Activated CD4-positive, alpha-beta T cell treated with anti-CD3 and anti-CD28 coated beads, Interleukin-2, amount 10 ng/mL, durations not matched to agents 7 days and 5 days (primary cell): ENCODE measurements at places on chromosomes 1 and 21.

DNA sequence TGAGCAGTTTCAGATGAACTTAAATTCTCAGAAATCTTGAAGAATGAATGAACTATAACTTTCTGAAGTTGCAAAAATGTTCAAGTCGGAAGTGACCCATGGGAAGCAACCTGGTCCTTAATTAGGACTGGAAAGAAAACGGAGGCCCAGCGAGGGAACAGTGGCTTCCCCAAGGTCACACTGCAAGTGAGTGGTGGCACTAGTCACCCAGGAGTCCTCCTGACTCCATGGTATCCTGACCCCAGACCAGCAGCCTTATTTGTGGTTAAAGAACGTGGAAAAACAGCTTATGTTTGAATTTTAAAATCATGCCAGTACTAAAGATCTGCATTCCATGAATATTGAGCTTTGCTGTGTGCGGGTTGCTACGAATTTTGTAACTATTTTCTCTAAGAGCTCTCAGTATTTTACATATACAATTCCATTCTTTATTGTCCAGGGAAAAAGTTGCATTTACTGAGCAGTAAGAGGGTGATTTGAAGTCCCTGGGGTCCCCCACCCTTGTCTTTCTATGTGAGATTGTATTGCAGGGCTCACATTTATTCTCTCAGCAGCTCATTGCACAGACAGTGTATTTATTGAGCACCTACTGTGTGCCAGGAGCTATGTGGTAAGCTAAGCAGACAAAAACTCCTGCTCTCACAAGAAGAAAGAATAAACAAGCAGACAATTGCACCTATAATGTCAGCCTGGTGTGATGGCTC lies 61.6 kb upstream of the ATP5PO start:
- peaks cover 68% of the 10 kb centered on the region for H3K4me1 ChIP-seq
- H3K4me3 ChIP-seq, result peak overlapping the region; percentile 55
- no peaks in the 10 kb centered on the region for H3K27me3 ChIP-seq
- DNase-seq, result no peak
- H3K27ac ChIP-seq, result peak overlapping the region; percentile 94

DNA sequence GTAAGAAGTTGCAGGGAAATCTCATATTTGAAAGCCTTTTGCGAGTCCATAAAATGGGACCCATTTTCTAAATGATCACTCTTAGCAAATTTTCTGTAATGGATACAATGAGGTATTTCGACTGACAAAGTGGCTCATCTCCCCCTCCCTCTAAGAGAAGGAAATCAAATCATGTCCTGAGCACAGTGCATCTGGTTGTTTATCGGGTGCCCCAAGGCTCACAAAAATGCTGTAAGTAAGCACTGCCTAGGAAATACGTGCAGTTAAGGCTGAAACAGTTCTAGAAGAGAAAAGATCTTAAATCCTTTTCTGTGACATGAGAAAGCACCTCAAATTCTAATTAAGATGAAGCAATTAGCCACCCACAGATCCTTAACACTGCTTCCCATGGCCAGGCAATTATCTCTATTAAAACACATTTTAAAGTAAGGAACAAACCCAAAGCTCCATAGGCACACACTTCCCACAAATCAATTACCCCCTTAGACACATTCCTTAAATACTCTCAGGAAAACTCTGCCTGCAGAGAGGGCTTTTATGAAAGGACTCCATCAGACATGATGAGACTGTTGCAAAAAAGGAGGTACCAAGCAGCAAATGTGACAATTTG lies 216.3 kb downstream of the KCNH1 start:
- no peaks in the 10 kb centered on the region for H3K36me3 ChIP-seq
- DNase-seq, result no peak
- H3K27me3 ChIP-seq, result no peaks in the 10 kb centered on the region
- H3K4me1 ChIP-seq, result no peaks in the 10 kb centered on the region

GRCh38 chr1:215393476-215393875 lies 173.6 kb upstream of the KCTD3 start:
- H3K27ac ChIP-seq, result no peak overlapping the region
- no peaks in the 10 kb centered on the region for H3K4me1 ChIP-seq
- no peaks in the 10 kb centered on the region for H3K27me3 ChIP-seq
- DNase-seq, result no peak

GRCh38 chr1:64685217-64685616 lies 59.7 kb upstream of the RAVER2 start:
- H3K27me3 ChIP-seq, result no peaks in the 10 kb centered on the region
- no peak overlapping the region for H3K4me3 ChIP-seq
- H3K36me3 ChIP-seq, result no peaks in the 10 kb centered on the region
- DNase-seq, result no peak
- H3K4me1 ChIP-seq, result no peaks in the 10 kb centered on the region

DNA sequence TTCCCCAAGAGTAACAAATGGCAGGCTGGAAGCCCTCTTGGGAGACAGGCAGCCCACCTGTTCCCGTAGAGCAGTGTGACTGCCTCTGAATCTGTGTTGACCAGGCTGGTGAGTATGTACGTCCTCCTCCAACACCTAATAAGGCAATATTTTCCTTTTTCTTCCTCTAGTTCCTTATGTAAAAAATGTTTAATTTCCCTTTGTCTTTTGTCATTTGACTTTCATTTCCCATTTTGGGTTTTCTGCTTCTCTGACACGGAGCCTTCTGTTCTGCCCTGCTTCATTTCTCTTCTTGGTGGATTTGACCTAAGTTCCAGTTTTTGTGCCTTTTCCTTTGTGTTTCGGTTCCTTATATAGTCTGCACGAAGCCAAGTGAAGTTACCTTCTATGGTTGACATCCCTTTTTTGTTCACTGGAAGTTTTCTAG lies 65.8 kb upstream of the ATF3 start:
- no peak overlapping the region for H3K27ac ChIP-seq
- H3K4me1 ChIP-seq, result no peaks in the 10 kb centered on the region
- no peak overlapping the region for H3K4me3 ChIP-seq
- H3K36me3 ChIP-seq, result no peaks in the 10 kb centered on the region

DNA sequence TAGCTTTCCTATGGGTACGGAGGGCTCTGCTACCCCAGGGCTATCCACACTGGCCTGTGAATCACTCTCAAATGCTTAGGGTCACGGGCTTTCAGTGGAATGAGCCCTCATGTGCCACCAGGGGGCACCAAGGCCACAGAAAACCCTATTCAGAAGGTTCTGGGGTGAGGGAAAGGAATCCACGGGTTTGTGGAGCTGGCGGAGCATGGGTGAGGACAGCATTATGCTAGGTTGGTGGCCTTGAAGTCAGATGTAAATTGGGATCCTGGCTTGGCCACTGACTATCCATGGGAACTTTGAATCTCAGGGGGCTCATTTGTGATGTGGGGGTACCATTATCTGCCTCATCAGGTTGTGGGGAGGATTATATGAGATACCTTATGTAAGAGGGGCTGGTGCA lies 5.1 kb upstream of the LAMTOR5 start:
- H3K4me1 ChIP-seq, result peaks cover 15% of the 10 kb centered on the region
- DNase-seq, result peak; percentile 71
- H3K27me3 ChIP-seq, result no peaks in the 10 kb centered on the region
- H3K4me3 ChIP-seq, result no peak overlapping the region
- no peaks in the 10 kb centered on the region for H3K36me3 ChIP-seq

DNA sequence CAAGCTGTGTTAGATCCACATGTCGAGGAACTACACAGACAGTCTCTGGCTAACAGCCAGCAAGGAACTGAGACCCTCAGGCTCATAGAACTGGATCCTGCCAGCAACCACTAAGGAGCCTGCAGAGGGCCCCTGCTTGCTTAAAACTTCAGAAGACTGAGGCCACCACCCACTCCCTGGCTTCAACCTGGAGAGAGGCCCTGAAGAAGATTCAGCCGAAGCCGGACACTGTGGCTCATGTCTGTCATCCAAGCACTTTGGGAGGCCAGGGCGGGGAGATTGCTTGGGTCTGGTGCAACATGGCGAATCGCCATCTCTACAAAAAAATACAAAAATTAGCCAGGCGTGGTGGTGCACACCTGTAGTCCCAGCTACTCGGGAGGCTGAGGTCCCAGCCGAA lies 92.6 kb upstream of the TMPRSS2 start:
- H3K36me3 ChIP-seq, result no peaks in the 10 kb centered on the region
- no peaks in the 10 kb centered on the region for H3K4me1 ChIP-seq
- no peak overlapping the region for H3K27ac ChIP-seq
- peaks cover 2% of the 10 kb centered on the region for H3K27me3 ChIP-seq
- no peak overlapping the region for H3K4me3 ChIP-seq
- DNase-seq, result no peak

- peaks cover 29% of the 10 kb centered on the region for H3K4me1 ChIP-seq
- no peak overlapping the region for H3K27ac ChIP-seq
- H3K36me3 ChIP-seq, result peaks cover 37% of the 10 kb centered on the region
- no peaks in the 10 kb centered on the region for H3K27me3 ChIP-seq
These were observed 77.0 kb upstream of the LRRC8D start for GRCh38 chr1:89743788-89744187.

DNA sequence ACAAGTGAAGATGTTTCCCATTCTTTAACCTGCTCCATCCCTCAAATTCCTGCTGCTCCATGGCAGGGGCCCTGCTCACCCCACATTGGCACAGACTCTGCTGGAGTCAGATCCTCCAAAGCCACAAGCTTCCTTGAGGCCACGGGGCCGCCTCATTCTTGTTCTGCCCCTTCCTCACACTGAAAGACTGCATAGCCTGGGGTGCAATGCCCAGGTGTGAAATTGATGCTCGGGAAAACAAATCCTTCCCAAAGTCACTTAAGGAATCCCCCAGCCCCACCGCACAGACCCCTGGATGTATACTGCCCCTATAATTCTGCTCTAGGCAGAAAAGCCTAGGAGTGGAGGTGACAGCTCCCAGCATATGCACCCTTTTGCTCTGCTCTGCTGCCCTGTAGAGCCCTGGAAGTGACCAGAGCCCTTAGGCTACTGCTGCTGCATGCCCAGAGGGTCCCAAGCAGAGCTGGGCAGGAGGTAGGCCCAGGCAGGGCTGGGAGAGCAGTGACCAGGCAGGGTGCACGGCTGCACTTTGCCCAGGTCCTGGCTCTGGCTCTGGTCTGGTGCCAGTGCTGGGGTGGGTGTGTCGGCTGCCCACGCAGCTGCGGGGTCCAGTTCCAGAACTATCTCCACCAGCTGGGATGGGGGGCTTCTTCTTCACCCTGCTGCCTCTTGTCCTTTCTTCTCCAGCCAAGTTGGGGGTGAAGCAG lies 1.6 kb downstream of the HES2 start:
- peaks cover 72% of the 10 kb centered on the region for H3K27me3 ChIP-seq
- DNase-seq, result no peak
- no peak overlapping the region for H3K27ac ChIP-seq
- H3K36me3 ChIP-seq, result no peaks in the 10 kb centered on the region

DNA sequence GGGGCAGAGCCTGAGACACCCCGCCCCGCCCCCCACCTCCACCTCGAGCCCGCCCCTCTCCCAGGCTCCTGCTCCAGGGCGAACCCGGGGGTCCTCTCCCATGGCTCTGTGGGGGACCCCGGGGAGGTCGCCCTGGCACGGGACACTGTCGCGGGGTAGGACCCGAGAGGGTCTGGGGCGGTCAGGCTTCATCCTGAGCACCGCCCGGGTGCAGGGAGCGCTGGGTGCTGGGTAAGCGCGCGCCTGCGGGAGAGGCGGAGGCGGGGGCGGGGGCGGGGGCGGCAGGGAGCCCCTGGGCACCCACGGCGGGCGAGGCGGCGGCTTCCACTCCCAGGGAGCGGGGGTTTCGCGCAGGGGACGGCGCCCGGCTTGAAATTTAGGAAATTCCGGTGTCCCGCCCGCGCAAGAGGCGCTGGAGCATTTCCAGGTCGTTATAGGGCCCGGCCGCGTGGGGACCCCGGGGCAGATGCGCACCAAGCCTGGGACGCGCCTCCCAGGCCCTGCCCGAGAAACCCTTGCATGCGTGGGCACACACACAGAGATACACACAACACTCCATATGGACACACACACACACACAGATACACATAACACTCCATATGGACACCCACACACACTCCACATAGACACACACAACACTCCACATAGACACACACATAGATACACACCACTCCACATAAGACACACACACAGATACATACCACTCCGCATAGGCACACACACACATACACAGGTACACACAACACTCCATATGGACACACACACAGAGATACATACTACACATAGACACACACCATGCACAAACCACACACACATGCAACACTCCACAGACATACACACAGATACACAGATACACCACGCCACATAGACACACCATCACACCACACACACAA lies 48.7 kb upstream of the SLC19A1 start:
- peaks cover 18% of the 10 kb centered on the region for H3K27me3 ChIP-seq
- no peak overlapping the region for H3K27ac ChIP-seq
- H3K36me3 ChIP-seq, result peaks cover 6% of the 10 kb centered on the region
- peaks cover 3% of the 10 kb centered on the region for H3K4me1 ChIP-seq

DNA sequence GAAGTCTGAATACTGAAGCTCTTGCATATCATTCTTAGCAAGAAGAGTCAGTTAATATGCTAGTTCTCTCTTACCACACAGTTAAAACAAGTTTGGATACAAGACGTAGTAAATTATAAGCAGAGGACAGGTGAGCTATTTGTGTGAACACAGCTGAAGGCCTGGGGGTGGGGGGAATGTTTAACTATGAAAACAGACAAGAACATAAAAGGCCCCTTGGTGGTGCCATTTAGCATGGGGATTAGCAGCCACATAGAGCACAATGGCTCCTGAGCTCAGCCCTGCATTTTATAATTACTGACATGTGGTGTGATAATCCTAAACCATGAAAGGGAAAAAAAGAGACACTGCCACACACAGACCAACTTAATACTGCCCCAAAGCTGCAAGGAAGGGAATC lies 94.8 kb downstream of the TGFBR3 start:
- no peaks in the 10 kb centered on the region for H3K27me3 ChIP-seq
- peak overlapping the region; percentile 63 for H3K27ac ChIP-seq
- H3K4me3 ChIP-seq, result no peak overlapping the region
- DNase-seq, result no peak
- H3K4me1 ChIP-seq, result peaks cover 35% of the 10 kb centered on the region
- peaks cover 11% of the 10 kb centered on the region for H3K36me3 ChIP-seq

DNA sequence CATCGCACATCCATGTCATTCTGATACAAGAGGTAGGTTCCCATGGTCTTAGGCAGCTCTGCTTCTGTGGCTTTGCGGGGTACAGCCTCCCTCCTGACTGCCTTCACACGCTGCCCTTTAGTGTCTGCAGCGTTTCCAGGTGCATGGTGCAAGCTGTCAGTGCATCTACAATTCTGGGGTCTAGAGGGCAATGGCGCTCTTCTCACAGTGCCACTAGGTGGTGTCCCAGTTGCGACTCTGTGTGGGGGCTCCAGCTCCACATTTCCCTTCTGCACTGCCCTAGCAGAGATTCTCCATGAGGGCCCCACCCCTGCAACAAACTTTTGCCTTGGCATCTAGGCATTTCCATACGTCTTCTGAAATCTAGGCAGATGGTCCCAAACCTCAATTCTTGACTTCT lies 138.2 kb upstream of the BRINP3 start:
- no peaks in the 10 kb centered on the region for H3K4me1 ChIP-seq
- no peak for DNase-seq
- H3K4me3 ChIP-seq, result no peak overlapping the region

- H3K27ac ChIP-seq, result no peak overlapping the region
- no peak overlapping the region for H3K4me3 ChIP-seq
- no peaks in the 10 kb centered on the region for H3K27me3 ChIP-seq
- no peaks in the 10 kb centered on the region for H3K4me1 ChIP-seq
- H3K36me3 ChIP-seq, result no peaks in the 10 kb centered on the region
- no peak for DNase-seq
These were observed 184.1 kb upstream of the RNPC3 start for GRCh38 chr1:103341377-103341880.
